ENCODE measurements at places on chromosomes 6 and 20.

GRCh38 chr20:44642203-44643153 lies 9.0 kb downstream of the ADA start:
- DNase-seq: no peak

DNA sequence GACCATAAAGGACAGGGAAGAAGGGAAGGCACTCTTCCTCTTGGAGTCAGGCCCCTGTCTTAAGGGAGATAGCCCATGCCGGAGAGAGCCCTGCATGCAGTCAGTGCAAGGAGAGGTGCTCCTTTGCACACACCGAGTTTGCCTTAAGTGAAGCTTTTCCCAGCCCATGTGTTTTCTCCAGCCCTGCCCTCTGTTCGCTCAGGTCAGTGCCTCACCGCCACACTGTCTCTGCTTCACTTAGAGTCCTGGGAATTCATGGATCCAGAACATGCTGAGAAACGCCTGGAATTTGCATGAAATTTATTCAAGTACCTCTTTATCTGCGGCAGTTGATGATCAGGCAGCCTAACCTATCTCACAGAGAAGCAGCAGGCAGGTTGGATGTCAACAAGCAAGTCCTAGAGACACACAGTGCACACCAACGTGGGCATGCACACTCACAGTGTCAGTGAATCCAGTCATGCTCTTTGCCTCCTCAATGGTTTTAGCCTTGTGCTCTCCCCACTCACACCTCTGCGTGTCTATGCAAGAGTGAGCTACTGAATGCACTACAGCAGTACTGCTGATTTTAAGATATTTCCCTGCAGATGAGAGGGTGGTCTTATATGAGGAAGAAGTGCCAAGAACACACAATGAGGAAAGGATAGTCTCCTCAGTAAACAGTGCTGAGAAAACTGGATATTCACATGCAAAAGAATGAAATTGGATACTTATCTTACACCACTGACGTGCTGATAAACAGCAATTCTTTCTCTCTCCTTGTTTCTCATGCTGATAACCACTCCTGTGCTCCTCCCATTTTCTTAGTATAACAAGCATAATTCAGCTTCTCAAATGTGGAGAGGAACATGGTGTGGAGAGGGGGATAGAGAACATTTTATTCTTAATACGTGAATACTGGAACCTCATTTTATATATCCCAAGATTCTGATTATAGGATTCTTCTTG lies 295.1 kb upstream of the CDYL start:
- DNase-seq: no peak

DNA sequence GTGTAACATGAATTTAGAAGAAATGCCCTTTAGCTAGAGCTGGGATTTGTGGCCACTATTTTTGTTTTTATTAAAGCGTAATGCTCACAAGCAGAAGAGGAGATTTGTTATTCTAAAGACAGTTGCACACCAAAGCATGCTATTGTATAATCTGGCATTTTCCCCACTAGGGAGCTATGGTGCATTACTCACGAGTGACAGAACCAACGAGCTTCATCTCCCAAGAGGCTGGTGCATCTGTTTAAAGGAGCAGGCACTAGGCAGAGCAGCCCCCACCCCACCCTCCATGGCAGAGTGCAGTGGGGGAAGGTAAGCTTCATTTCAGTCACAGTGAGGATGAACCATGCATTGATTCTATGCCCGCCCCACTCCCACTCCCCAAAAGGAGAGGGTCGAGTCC lies 287.3 kb upstream of the TSHZ2 start:
- no peak for DNase-seq

DNA sequence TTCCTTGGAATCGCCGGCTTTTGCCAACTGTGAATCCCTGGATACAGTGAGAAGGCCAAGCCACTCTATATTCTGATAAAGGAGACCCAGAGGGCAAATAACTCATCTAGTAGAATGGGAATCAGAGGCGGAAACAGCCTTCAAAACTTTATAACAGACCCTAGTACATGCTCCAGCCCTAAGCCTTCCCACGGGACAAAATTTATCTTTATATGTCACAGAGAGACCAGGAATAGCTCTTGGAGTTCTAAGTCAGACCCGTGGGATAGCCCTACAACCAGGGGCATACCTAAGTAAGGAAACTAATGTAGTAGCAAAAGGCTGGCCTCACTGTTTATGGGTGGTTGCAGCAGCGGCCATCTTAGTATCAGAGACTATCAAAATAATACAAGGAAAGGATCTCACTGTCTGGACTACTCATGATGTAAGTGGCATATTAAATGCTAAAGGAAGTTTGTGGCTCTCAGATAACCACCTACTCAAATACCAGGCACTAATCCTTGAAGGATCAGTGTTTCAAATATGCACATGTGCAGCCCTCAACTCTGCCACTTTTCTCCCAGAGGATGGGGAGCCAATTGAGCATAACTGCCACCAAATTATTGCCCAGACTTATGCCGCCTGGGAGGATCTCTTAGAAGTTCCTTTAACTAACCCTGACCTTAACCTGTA lies 29.5 kb downstream of the CEP85L start:
- DNase-seq: no peak

DNA sequence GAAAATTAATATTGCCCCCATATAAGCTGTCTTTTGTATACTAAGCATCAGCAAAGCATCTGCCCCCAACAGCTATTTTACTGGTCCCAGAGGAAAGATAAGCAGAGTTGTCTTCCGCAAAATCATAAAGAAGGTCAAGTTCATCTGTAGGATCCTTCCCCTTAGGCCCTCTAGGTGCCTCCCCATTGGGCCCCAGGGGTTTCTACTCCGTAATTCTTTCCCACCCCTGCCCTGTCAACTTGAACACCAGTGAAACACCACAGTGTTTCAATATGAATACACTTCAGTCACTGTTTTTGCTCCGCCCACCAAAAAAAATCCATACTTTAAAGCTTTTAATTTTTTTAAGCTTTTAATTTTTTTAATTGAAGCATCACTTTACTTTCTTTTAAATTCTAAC lies 159.2 kb downstream of the ATXN1 start:
- no peak for DNase-seq

GRCh38 chr20:24964506-24964840 lies 15.4 kb downstream of the CST7 start:
- no peak for DNase-seq
